NCI-H1694 (cell line): ENCODE measurements at places on chromosomes 5 and 9.

GRCh38 chr5:136439367-136439766 is 74.0 kb upstream of the TRPC7 start:
- no peak for DNase-seq

GRCh38 chr5:175588709-175589429 is 69.0 kb upstream of the HRH2 start:
- DNase-seq, result no peak

DNA sequence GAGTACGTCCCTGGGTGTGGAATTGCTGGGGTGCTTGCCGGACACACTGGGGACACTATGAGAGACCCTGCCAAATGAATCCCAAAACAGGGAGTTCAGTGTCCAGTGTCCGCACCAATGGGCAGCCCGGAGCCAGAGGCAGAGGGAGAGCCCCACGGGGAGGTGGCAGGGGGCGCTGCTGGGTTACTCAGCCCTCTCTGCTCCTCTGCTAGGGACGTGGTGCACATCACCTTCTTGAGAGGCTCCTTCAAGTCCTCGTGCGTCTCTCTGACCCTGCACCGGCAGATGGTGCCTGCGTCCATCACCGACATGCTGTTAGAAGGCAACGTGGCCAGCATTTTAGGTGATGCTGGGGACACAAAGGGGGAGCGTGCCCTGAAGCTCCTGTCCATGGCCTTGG is 20.8 kb downstream of the STKLD1 start:
- no peak for DNase-seq

DNA sequence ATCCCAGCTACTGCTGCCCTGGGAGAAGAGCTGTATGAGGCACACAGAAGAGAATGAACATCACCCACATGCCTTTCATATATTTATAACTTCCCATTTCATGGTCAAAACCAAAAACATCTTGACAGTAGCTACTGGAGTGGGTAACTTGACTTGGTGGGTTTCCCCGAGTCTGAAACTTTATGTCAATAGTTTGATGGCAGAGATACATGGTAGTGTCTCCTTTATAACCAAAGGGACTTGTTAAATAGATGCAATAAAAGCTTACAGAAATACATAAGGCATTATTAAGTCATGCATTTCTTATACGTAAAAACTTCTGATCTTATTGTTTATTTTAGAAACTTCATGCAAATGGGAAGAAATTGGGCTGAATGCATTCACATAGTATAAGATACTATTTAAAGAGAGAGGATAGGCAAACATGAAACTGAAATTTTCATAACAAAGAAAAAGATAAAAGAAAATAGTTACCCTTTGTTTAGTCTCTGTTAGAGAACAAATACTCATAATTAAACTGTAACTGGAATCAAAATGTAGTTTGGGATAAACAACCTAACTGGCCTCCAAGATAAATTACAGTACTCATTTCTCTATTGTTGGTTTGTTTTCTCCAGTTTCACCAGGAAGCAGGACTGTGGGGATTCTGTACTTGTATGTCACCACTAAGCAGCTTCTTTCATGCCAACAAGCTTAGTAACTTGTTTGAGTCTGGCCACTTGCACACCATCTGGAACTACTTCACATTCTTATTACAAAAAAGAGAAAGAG is 459.3 kb upstream of the MEF2C start:
- DNase-seq, result no peak
